ENCODE measurements at places on chromosomes 16 and 17.

DNA sequence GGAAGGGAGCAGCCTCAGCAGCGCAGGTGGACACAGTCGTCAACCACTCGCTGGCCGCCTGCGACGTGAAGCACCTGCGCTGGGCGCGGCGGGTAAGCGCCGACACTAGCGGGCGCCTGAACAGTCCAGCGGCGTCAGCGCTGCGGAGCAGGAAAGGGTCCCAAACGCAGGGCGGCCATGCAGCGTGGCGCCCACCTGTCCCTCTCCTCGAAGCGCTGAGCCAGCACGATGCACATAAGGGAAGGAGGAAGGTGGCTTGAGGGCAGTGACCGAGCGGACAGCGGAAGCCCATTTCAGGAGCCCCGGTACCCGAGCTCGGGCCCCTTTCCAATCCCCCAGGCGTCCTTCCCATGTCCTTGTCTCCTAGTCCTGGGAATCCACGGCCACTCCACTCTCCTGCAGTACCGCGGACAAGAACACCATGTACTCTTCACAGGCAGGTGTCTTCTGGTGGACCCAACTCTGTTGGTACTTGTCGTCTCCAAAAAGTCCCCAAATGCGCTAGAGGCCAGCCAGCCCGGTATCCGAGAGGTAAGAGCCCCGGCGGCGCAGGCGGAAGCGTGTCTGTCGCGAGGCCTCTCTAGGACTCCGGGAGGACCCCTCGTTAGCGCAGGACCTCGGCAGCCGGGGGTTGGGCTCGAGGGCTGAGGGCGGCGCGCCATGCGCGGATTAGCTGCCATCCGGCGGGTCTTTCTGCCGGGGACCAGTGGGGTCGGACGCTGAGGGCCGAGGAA lies 14.4 kb downstream of the ZNF232 start:
- no peak for DNase-seq

DNA sequence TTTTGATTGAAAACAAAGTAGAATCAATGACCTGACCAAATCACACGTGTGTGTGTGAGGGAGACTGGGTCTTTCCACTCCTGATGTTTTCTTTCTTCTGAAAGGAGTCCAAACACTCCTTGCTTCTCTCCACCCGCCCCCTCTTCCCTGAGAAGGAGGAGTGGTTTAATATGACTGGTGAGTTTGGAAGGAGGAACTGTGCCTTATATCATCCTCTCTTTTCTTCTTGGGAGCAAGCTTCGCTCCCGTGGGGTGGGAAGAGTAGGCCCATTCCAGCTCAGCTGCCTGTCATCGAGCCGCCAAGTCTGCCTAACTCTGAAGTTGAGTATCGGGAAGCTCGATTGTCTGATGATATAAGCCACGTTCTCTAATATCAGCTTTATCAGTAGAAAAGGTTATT lies 96.5 kb downstream of the YPEL2 start:
- no peak for DNase-seq

- no peak for DNase-seq
These were observed 1.7 kb upstream of the MPO start for GRCh38 chr17:58282442-58282841.

DNA sequence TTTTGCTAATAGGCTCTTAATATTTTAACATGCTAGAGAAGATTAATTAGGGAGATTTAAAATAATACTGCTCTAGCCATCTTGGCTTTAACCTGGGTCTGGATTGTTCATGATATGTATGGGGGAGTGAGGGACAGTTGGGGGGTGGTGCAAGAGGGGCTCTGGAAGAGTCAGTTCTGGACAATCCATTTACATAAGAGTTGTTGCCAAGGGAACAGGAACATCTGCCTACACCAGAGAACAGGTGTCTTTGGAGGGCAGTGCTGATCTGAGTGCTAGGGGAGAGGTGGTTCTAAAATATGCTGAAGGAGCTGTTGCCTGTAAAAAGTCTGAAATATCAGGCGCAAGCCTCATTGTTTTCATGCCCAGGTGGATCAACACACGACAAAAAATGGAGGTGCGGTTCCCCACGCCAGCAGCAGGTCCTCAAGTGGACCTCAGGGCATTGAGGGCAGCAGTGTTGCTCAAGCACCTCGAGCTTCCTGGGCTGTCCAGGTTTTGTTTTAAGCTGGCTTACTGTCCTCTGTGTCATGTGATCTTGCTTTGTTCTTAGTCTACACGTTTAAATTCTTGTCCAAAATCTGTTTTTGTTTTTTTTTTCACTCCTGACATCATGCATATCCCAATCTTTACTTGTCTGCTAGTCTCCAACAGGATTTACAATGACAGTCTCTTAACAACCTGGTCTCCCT lies 25.4 kb upstream of the WSB1 start:
- no peak for DNase-seq

DNA sequence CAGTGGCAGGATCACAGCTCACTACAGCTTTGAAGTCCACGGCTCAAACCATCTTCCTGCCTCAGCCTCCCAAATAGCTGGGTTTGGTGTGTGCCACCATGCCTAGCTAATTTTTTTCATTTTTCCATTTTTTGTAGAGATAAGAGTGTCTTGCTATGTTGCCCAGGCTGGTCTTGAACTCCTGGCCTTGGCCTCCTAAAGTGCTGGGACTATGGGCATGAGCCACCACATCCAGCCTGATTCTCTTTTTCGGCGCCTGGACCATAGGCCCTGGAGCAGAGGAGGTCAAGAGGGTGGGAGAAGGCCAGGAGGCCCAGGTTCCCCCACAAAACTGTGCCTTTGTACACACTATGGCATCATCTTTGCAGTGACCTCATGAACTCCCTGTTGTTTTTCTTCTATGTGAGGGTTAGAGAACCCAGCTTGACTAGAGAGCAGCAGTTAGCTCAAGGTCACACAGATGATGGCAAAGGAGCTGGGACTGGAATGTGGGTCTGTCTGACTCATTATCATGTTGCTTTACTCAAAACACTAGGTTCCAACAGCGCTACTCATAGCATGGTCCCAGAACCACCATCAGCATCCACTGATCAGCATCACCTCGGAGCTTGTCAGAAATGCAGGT lies 16.3 kb downstream of the SCN4A start:
- no peak for DNase-seq

DNA sequence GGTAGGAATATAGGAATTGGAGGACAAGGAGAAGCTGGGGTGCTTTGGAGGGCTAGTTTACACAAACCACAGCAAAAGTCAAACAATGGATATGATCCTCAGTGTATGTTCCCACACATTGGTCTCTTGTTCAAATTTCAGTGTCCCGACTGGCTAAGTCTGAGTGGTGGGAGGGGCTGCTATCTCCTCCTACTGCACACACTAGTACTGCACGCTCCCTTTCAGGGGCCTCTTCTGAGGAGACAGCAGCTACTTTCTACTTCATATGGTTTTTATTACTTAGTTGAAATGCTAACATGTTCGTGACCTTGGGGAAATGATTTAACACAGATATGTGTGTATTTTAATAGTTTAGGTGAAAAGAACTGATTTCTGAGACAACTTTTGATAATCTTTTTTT lies 18.8 kb upstream of the KRT10 start:
- DNase-seq = peak; percentile 40

DNA sequence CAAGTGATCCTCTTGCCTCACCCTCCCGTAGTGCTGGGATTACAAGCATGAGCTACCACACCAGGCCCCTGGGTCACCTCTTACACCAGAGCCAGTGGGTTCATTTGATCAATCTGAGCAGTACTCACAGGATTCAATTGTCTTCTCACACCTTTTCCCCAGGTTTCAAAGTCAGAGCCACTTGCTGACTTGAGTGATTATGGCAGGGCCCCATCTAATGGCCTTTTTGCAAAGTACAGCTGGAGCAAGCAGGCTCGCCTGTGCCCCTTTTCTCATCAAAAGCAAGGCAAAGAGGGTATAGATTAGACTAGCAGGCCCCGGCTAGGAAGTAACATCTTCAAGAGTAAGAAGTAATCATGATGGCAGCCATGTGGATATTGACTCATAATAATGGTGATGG lies 114.8 kb upstream of the NOL11 start:
- peak; percentile 4 for DNase-seq

GRCh38 chr17:57145347-57145746 lies 60.3 kb downstream of the AKAP1 start:
- DNase-seq = no peak

DNA sequence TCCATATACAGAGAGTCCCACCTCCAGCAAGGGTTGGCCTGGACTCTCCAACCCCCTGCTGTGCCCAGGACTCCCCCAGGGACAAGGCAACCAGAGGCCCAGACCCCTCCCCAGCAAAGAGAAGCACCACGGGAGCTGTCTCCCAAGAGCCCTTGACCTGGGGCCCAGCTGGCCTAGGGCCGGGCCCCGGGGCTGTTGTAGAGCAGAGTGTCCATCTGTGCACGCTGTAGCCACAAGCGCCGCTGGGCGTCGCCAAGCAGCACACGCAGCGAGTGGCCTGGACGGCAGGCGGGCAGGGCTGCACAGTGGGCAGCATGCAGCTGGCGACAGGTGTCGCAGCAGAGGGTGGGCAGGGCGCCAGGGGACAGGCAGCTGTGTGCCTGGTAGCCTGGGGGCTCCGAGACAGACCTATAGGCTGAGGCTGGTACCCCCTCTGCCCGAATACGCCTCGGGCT lies 4.3 kb downstream of the SPATA2L start:
- no peak for DNase-seq

DNA sequence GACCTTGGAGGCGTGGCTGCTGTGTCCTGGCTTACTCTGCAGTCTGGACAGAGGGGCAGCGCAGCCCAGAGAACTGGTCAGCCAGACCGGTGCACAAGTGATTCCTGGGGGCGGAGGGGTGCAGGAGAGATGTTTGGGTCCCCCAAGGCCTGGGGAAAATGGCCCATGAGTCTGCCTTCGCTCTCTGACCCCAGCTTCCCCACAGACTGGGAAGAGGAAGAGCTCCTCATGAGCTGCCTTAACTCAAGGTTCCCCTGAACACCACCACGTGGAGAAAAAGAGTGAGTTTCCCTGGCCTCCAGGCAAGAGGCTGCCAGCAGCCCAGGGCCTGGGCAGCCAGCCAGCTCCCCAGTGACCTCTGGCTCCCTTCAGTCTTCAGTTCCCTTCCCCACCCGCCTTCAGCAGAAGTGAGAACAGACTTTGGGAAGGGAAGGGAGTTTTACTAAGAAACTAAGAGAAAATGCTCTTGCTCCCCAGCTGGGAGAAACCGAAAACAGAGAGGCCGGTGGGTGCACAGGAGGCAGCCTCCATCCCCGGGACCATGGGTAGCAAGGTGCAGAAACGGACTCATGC lies 2.0 kb upstream of the C17orf99 start:
- peak; percentile 32 for DNase-seq

DNA sequence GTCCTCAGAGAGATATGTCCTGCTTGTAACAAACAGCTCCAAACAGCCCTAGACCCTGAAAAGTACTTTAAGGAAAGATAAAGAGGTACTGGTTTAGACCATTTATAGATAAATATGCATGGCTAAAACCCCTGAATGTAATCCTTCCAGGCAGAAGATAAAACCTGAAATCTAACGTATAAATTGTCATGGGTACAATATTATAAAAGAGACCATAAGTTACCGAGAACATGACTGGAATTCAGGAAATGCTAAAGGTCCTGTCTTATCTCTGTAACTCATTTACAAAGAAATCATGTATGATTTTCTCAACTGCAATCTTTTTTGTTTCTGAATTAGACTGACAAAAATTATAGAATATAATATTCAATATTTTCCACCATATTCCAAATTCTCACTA lies 9.2 kb upstream of the KANSL1 start:
- DNase-seq = no peak

GRCh38 chr16:67845291-67846062 lies 1.3 kb upstream of the NUTF2 start:
- DNase-seq = no peak

DNA sequence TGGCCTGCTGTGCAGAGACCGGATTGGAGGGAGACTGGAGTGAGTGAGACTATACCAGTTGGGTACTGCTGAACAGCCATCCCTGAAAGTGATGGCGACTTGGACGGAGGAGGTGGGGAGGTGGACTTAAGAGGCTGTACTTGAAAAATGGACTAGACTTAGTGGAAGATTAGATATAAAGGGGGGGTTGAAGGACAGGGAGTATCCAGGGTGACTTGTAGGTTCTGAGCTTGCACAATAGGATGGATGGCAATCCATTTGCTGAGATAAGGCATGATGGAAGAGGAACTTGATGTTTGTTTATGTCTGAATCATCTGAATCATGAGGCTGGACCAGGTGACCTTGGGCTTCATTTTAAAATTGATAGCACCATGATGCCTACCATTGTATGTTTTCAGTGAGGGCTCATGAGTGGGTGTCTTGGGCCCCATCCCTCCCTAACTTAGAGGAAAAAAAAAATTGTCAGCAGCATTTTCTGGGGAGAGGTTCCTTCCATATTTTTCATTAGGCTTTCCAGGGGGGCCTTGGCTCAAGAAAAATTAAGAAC lies 41.2 kb downstream of the PRKCA start:
- DNase-seq = no peak

DNA sequence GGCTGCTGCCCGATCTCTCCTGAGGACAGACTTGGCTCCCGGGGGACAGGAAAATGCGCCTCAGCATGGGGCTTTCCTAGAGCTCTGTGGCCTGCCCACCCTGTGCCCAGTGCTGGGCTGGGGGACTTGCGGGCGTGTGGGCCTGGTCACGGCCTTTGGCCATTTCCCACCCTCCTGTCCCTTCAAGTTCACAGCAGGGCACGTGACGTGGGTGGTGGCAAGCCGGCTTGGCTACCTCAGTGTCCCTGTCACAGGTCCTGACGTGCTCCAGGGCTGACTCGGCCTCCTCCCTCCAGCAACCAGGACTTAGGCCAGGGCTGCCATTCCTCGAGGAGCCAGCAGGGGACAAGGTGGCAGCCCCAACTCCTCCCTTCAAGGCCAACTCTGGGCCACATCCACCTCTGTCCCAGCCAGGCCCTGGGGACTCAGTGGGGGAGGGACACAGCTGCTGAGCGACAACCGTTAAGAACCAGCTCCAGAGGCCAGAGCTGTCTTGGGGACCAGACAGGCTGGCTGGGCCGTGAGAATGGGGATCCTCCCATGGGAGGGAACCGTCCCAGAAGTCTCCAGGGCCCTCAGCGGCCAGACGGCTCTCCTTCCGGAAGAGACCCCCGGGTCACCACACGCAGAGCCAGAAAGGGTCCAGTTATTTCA lies 981 bp upstream of the UNC13D start:
- DNase-seq = no peak

GRCh38 chr16:69405757-69406156 lies 18.7 kb upstream of the CYB5B start:
- DNase-seq = no peak

DNA sequence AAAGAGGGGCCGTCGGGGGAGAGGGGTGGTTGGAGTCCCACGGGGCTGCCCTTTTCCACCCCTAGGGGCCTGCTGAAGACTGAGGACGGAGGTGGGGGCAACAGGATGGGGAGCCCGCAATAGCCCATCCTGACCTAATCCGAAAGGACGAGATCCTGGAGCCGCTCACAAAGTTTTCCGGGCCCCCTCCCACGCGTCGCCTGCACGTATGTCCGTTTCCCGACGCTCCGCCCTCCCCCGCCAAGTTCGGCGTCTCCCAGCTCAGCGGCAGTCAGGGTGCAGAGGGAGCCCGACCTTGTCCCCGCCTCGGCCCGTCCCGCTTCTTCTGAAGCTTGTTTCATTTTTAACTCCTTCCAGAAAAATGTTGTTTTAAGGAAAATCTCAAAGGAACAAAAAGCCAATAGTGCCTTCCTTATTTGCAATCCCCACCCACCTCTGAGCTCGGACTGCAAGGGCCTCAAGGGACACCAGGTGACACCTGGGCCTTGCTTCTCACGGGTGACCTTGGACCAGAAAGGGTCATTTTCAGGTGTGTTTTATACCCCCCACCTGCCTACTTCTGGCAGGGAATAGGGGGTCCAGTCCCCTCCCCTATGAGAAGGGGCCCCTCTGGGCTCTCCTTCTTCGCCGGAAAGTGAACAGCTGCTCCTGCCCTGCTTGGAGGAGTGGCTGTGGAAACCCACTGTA lies 3.4 kb upstream of the ZNF423 start:
- DNase-seq = no peak

All from fibroblast of skin of left biceps (primary cell).